Left ventricle myocardium superior (tissue), 1 donor: ENCODE measurements at places on chromosomes 12 and 14. TPM values are rescaled to one million over a fixed set of nuclear protein-coding genes. Genes with fewer than 3 reads are reported as not detected.

GRCh38 chr12:123363740-123364531 is 711 bp downstream of the SBNO1 start:
- peak; percentile 55 for DNase-seq

DNA sequence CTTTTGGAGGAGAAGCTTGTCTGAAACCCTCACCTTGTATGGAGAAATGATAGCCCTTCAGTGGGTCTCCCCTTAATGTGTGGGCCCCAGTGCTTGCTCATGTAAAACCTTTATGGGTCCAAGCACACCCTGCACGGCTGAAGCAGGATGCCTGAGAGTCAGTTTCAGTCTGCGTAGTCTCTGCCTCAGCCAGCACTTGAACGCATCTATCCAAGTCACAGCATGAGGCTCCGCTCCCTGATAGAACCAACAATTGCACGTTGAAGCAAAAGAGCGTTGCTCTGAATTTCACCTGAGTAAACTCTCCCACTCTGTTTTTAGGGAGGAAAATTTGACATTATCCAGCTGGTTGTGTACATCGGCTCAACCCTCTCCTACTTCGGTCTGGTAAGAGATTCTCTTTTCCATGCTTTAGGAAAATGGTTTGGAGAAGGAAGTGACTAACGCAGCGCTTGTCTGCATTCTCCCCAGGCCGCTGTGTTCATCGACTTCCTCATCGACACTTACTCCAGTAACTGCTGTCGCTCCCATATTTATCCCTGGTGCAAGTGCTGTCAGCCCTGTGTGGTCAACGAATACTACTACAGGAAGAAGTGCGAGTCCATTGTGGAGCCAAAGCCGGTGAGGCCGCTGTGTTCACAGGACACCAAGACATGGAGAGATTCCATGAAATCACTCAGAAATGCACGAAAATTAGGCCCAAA is 33.0 kb upstream of the P2RX4 start:
- DNase-seq: no peak

Gene SLC5A8
- not detected for total RNA-seq

Gene RFX4
- not detected for total RNA-seq

GRCh38 chr12:105567061-105567460 is 236.6 kb downstream of the C12orf75 start:
- DNase-seq: no peak

Gene RFLNA
- total RNA-seq: 0.10 TPM

GRCh38 chr12:43805149-43805859 is 813 bp downstream of the TWF1 start:
- DNase-seq: no peak

Gene FAM181A
- total RNA-seq: not detected

GRCh38 chr12:30732954-30733637 is 21.7 kb downstream of the CAPRIN2 start:
- DNase-seq: no peak

- DNase-seq: no peak
These were observed 299.5 kb downstream of the DAD1 start for GRCh38 chr14:22289570-22289969.

DNA sequence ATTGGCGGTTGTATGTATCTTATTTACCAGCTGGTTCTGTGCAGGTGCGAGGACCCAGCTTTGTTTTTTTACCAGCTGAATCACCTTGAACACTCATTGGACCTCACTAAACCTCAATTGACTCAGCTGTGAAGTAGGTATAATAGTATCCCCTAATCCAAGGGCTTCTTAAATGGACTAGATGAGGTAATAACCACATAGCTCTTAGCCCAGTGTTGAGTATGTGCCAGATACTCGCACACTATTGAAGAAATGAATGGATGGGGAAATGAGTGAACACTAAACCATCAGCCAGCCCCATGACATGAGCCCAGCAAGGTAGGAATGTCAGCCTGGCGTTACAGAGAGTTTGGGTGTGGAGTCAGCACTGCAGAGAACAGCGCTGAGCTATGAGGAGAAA is 79.7 kb downstream of the RIMBP2 start:
- no peak for DNase-seq

DNA sequence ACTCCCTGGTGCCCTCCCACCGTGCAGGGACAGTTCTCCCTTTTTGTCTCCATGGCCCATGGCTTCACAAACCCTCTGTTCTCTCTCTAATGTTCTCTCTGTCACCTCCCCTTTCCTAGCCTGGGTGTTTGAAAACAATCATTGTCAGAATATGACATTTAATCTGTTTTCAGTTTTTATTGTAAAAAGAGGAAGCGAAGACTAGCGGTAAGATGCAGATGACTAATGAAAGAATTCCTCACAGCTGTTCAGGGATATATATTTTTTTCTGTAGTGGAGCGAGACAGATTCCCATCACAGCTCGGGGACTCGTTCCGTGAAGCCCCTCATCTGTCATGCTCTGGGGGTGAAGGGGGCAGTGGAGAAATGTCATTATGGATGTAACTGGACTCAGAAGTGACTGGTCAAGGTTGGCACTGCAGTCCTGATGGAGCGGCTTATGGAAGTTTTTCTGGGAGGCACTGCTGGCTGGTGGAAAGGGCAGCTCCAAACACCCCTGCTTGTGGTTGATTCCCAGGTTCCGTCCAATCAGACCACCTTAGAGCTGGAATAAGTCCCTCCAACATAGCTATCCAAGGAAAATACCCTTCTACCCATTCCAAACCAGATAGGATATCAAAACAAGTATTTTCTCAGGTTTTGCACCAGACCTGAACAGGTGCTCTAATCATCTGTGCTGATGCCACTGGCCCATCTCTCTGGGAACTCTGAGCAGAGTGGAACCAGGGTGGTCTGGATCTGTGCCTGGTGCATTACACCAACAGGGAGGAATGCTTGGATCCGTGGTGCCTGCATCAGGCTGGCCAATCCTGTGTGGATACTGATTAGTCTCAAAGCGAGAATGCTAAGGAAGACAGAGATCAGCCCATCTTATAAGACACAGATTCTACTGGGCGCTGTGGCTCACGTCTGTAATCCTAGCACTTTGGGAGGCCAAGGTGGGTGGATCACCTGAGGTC is 84.7 kb downstream of the GPATCH2L start:
- no peak for DNase-seq

DNA sequence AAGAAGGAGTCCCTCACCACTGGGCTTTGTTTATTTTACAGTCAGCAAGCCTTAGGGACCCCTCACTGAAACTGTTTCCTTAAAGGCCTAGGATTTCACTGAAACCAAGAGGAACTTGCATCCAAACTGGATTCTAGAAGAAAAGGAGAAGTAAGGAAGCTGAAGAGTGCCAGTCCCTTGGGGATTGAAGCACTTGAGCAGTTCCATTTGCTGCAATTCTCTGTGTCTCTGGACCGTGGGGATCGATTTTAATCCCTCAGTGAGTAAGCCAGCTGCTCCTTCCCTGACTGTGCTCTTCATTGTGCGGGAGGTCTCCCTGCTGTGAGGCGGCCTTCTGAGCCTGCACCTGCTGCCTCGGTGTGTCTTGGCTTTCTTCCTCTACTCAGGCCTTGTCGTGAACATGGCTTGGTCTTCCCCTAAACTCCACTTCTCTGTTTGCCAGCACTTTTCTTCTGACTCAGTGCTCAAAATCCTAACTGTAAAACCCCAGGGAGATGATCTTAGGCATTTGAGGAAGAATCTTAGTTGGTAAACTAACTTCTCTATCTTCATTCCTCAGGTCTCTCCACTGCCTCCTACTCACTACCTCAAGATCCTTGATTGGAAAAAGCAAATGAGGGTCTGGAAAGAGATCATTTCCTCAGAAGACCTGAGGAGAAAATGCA is 132.6 kb downstream of the SLC38A6 start:
- no peak for DNase-seq

DNA sequence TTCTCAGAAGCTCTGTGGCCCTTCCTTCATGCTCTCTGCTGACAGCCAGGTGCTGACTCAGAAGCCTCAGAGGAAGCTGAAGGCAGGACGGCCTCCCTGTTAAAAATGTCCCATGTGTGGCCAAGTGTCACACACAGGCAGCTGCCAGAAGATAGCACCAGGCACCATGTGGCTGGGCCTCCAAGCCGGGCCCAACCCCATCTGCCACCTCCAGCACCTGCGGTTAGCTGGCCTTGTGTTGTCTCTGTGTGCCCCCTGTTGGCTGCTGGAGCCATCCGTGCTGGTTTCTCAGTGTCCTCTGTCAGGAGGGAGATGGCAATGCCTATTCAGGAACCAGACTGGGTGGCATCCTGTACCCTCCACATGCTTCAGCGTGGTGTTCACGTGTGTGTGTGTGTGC is 63.2 kb downstream of the TSPAN11 start:
- DNase-seq: peak; percentile 73

Gene LALBA
- total RNA-seq: not detected

- no peak for DNase-seq
These were observed 82.7 kb downstream of the C14orf132 start for GRCh38 chr14:96121660-96122395.

DNA sequence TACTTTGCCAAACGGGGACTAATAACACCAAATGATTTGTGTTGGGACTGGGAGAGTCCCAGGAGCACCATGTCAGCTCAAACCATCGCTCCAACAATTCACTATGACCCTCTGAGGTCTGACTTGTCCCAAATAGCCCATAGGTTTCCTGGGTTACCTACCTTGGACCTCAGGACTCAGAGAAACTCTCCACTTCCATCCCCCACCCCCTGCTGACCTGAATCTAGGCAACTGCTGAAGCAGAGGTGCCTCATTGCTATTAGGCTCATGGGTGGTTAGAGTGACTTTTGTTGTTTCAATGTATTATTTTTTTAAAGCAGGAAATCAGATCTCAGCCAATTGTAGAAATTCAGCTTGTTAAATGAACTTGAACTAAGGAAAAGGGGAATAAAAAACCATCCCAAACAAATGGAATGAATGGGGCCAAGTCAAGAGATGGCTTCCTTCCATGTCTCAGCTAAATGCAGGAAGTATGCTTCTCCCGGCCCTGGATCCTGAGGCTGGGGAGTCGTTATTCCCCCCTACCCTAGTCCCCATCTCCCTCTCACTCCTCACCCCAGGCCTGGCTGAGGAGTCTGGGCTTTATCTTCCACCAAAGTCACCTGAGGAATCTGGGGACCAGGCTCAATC is 80.9 kb upstream of the SLC24A4 start:
- no peak for DNase-seq

Gene HHIPL1
- total RNA-seq: 1.5 TPM

DNA sequence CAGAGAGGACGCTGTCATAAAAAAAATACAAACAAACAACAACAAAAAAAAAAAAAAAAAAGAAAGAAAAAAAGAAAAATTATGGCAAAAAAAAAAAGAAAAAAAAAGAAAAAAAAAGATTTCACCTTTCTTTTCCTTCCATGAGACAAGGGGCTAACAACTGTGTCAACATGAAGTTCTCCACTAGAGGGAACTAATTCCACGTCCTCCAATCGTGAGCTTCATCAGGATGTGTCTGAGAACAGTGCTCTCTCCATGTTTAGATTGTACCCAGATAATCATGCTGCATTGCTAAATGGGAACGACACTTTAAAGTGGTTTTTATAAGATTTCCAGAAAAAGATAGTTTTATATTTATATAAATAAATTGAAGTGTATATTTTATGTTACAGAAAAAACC is 96.2 kb upstream of the PTPRB start:
- DNase-seq: no peak

GRCh38 chr12:103652808-103653207 is 65.7 kb downstream of the STAB2 start:
- no peak for DNase-seq

DNA sequence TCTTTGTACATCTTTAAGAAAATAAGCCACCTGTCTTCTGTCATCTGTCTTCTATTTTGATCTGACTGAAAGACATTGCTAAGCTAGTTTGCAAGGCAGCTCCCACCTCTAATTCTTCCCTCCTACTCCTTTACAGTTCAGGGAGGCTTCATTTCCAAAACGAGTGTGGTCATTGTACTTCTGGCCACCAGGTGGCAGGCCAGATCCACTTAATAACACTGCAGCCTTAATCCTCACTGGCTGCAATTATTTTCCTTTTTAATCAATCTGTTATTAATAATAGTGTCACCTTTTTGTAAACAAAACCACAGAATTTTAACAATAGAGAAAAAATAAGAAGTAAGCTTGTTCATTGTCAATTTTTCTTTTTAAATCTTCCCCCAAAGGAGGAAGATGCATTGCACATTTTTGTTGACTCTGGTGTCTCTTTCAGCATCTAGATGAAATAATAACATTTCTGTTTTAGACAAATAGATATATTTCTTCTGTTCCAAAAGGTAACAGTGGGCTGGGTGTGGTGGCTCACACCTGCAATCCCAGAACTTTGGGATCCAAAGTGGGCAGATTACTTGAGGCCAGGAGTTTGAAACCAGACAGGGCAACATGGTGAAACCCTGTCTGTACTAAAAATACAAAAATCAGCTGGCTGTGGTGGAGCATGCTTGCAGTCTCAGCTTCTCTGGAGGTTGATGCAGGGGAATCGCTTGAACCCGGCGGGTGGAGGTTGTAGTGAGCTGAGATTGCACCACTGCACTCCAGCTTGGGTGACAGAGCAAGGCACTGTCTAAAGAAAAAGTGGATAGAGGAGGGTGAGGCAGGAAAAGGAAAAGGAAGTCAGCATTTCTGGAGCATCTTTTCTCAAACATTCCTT is 23.3 kb downstream of the GABARAPL1 start:
- peak; percentile 44 for DNase-seq

DNA sequence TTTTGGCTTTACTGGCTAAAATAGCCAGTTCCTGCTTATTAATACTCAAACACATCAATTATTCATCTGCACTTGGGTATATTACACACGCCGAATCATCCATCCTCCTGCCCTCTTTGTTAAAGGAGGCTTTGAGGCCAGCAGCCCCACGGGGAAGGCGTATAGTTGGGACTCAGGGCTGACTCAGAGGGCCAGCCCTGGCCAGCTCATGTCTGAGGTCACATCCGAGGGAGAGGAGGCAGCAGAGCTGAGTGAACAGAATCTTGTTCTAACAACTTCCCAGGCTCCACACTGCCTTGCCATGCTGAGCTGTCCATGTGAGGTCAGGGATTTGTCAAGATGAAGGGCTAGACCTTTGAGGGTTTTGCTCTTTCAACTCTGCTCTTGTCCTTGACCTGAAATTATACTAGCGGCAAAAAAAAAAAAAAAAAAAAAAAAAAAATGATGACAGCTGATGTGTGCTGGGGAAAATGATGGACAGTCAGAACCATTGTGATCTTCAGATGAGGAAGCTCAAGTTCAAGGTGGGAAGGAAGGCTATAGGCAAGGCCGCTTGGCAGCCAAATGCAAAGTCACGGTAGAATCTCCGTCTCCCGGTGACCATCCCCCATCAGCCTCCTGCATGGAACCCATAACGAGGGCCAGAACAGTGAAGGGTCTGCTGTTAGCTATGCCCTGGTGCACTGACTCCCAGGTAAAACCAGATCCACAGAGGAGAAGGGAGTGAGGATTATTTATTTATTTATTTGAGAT is 12.5 kb upstream of the MARK3 start:
- no peak for DNase-seq

- no peak for DNase-seq
These were observed 120.1 kb downstream of the SMOC1 start for GRCh38 chr14:69999261-69999674.

Gene AJUBA
- total RNA-seq: 12.4 TPM

GRCh38 chr12:66692986-66693385 is 14.1 kb upstream of the GRIP1 start:
- no peak for DNase-seq

Gene GLIPR1L1
- not detected for total RNA-seq

Gene SLC25A47
- not detected for total RNA-seq

Gene ETFBKMT
- total RNA-seq: 7.9 TPM
